ENCODE measurements at places on chromosomes 12 and 14.
A peak's percentile ranks its signal among the peaks of the same experiment; 100 is the strongest.

- DNase-seq: no peak
Measured at GRCh38 chr14:69238883-69239282, 21.1 kb upstream of the GALNT16 start.

GRCh38 chr12:29742646-29743045 is 41.1 kb downstream of the TMTC1 start:
- no peak for DNase-seq

DNA sequence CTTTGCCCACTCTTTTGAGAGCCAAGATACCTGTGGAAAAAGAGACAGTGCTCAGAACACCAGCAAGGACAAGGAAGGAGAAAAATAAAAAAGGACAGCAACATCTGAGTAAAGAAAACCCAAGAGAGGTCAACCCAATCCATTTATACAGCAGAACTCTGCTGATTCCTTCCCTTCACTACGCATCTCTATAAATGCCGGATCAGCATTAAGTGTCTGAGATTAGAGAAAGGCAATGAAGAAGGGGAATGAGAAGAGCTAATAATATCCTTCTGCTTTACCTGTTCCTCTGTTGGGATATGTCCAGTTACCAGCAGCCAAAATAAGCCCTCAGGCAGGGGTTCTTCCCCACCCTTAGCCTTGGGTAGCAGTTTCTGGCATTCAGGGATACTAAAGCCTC is 15.8 kb downstream of the COQ10A start:
- no peak for DNase-seq

DNA sequence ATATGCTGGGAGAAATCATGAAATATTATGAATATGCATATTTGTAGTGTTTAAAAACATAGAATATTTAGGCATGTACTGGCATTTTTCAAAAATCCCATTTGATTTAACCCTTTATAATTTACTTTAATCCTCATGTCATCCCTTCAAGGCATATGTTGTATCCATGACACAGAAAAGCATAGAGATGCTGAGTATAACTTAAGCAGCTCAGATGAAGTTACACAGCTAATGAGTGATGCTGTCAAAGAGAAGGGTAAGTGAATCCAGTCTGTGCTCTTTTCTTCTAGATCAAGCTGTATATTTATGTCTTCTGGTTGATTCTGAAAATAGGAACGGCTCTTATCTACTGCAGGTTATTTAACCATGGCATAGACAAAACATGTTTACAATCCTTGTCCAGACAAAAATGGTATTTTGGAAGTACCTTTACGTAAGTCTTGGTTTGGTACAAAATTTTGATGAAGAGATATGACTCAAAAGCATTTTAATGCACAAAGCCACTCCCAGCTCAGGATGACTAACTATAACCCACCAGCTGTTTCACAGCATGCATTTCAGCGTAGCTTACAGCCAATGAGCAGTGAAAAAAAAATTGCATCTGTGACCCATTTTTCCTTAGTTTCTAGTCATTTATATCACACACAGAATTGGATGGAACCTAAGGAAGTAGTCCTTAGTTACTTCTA is 201.7 kb downstream of the STXBP6 start:
- DNase-seq: no peak

- DNase-seq: no peak
Measured at GRCh38 chr14:62778852-62779251, 266.4 kb downstream of the KCNH5 start.

DNA sequence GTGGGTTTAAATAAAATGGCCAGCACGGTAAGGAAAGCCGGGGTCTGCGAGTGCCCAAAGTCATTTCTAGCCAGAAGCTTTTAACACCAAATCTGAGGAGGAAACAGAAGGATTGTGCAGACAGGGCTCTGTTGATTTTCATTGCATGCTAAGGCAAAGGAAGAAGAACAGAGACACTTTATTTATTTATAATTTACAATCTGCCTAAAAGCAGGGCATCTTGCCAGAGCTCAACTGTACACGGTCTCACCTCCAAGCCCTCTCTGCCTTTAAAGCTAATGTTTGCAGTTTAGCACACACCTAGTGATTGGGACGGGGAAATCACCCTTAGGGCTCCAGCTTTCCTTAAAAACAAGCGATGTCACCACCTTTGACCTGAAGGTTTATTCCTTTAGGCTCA is 4.0 kb downstream of the KCNA5 start:
- no peak for DNase-seq

DNA sequence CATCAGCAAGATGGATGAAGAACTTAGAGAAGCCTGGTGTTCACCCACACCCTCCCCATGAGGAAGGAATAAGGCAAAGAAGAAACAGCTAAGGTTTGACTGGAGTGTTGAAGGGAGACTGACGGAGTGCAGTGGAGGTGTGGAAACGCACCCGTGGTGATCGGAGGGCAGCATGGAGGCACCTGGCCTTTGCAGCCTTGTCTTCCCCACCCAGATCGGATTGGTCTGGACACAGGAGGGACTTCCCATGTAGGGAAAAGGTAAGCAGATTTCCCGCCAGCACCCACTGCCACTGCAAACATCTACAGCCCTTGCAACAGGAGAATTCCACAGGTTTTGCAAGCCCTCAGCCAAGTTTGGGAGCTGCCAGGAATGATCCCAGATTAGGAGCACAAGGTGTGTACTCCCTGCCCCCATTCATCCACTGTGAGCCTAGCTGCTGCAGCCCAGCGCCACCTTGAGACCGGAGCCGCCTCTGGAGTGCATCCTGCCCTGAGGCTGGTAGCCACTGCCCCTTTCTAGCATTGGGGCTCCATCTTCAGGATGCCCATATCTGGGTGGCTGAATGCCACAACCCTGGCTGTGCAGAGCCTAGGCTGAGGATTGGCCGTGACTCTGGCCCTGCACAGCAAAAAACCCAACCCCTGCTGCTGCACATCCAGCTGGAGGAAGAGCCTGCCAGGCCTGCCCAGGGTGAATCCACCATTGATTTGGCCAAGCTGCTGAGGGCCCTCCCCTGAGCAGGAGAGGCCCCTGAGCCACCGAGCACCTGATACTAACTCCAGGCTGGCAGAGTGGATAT is 411.1 kb downstream of the TMEM121 start:
- DNase-seq: no peak

DNA sequence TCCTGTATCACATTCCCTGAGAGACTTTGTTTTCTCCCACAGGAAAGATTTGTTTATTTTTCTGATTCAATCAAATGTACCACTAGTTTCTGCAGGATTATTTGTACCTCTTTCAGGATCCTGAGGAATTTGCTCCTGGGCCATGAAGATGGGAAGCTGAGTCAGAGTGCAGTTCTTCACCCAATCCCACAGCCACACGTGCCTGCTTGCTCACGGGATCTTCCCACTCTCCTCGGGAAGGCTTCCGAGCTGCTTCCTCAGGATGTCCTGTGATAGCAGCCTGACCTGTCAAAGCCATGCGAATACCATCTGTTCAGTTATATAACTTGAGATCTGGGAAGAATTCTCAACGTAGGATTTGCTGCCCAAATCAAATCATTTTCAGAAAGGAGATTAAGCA is 41.8 kb upstream of the HIF1A start:
- DNase-seq: peak; percentile 55

DNA sequence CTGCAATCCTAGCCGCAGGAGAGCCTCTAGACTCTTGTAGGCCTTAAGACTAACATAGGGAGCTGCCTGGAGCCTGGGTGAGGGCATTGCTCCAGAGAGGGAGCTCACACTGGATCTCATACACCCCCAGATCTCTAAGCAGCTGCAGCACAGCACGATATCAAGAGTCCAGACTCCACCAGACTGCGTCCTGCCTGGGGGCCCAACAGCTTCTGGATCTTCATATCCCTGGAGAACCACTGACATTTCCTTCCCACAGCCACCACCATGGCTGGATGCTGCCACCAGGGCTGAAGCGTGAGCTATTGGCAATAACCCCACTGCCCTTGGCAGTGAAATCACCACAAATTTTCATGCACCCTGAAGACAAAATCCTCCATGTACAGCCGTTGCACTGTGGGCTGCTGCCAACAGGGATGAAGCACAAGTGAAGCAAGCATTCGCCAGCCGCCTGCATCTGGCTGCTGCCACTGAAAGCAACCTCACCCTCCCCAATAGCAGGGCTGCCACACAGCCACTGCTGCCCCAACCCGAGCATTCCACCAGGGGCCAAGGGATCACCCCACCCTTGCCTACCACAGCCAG is 28.2 kb downstream of the CACNA2D4 start:
- DNase-seq: no peak

DNA sequence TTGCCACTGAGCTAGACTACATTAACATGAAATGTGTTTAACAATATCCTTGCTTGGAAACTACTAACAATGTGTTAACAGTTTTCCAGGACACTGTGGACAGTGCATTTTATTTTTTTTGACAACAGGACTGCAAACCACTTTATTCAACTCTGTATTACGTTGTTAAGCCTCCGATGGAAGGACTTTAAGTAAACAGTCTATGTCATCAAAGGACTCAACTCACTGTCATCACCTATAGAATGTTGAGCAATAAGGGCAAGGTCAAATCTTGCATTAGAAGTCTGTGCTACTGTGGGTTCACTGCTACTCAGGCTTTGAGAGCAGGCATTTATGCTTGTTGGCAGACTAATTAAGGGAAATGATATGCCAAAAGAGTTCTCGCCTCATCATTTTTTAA is 483.7 kb downstream of the FLRT2 start:
- DNase-seq: no peak

Measured in inflammatory macrophage treated with lipopolysaccharide for 4 hours (primary cell).